Muscle of arm (tissue), 14 donors: ENCODE measurements at places on chromosomes 11 and 22. TPM values are rescaled to one million over a fixed set of nuclear protein-coding genes. Genes with fewer than 3 reads are reported as not detected.

CHADL gene
- polyA plus RNA-seq, result 3.9 TPM

NDUFV1 gene
- polyA plus RNA-seq, result 104 TPM

MMP8 gene
- 0.30 TPM for polyA plus RNA-seq

ADM gene
- 13.3 TPM for polyA plus RNA-seq

KRTAP5-2 gene
- not detected for polyA plus RNA-seq

ACR gene
- 0.32 TPM for polyA plus RNA-seq

UPK3A gene
- not detected for polyA plus RNA-seq

SAA2 gene
- polyA plus RNA-seq, result not detected

CCDC188 gene
- not detected for polyA plus RNA-seq

GRCh38 chr11:69013009-69013951 is at the start of gene MRGPRF:
Gene MRGPRF (minus strand): TSS chr11:69013246. CDS start chr11:69009901, 3,345 bp downstream.
- peak; percentile 95 for DNase-seq

DNA sequence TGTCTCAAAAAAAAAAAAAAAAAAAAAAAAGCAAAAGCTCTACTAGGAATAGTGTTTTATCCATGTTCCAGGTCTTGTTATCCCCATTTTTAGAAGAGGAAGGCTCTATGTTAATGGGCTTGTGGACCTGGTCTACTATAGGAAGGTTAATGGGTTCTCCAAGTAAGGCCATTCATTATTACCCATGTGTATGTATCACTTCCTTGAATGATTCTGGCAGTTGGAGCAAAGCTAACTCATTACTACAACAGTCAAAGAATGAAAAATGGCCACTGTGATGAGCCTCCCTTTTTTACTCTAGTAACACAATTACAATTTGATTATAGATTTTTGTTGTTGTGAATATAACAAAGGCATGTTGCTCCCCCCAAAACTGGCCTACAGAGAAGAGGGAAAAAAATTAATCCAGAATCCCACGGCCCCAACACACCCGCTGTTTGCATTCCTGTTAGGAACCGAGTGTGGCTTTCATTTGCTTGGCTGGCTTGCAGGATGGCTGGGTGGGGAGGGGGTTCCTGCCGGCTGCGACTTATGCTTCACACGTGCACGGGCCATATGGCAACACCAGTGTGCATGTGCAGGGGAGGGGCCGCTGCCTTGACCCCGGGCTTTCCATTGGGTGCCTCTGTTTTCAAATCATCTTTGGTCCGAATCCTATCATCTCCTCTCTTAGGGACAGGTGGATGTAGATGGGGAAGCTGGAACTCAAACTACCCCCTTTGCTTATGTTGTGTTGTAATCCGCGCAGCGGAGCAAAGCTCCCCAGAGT is 148.8 kb downstream of the HIPK3 start:
- DNase-seq, result no peak

- no peak for DNase-seq
These were observed 138.4 kb upstream of the BDNF start for GRCh38 chr11:27838674-27839073.

DNA sequence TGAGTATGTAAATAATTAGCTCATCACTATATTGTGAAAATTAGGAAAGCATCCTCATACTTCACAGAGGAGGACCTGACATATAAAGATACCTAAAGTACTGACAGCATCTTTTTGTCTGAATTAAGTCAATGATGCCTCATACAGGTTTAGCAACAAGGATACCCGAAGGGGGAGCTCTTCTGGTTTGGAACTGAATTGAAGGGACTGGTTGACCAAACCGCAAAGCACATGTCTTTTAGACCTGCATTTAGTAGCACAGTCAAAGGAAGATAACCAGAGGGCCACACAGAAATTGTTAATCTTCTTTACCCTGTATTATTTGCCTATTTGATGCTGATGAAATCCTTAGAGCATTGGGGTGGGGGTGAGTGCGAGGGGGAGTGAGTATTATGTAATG is 12.9 kb upstream of the WT1 start:
- DNase-seq, result no peak

DNA sequence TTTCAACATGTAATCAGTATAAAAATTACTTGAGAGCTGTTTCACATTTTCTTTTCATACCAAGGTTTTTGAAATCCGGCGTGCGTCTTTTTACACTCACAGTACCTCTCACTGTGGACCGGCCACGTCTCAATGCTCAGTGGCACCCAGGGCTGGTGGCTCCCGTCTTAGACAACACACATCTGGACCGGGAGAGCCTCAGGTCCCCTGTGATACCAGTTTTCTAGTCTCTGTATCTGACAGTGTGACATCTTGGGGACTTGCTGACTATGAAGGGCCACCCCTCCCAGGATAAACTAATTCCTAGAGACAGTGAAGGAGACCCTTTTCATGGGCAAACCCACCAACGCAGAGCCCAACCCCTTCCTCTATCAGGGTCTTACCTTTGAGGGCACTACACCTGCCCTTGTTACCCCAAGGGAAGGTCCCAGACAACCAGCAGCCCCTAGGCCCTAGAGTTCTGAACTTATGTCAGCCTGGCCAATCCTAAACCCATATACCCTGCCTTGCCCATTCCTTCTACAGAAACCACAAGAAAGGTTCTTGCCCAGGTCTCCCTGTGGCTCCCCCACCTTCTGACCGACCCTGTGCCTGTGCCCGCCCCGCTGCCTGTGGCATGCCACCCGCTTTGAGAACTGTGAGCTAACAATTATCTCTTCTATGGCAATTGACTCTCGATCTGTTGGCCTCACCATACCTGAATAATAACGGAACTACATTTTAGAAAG is 6.1 kb upstream of the ASCL2 start:
- no peak for DNase-seq

- DNase-seq, result no peak
These were observed 22.0 kb upstream of the GLYATL1 start for GRCh38 chr11:58917159-58917783.

DNA sequence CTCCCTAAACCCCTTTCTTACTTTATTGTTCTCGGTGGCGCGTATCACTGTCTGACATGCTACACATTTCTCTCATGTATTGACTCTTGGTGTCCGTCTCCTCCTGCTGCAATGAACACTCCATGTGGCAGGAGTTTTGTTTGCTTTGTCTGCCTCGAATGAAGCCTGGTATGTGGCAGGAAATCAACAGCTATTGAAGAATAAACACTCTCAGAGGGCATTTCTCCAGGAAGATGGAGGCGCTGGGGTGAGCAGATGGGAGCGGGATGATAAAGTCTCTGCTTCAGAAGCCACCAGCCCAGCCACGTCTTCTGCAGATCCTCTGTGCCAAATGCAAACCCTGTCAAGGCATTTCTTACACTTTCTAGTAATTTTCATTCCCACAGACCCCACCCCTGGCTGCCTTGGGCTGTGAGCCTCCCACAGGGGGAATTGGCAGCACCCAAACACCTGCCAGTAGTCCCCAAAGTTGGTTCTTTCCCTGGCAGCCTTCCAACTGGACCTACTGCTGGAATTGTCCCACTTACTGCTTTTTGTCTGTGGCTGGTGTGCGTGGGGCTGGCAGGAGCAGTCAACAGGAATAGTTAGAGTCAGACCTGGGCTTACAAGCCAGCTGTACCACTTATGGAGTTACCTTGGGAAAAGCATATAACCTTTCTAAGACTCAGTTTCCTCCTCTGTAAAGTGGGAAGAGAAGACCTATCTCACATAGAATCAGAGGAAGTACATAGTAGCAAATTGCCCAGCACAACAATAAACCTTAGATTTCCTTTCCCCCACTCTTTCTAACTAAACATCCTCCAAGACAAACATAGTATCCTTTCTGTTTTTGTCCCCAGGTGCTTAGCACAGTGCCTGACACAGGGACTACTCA is 13.3 kb upstream of the IL10RA start:
- DNase-seq, result no peak

DNA sequence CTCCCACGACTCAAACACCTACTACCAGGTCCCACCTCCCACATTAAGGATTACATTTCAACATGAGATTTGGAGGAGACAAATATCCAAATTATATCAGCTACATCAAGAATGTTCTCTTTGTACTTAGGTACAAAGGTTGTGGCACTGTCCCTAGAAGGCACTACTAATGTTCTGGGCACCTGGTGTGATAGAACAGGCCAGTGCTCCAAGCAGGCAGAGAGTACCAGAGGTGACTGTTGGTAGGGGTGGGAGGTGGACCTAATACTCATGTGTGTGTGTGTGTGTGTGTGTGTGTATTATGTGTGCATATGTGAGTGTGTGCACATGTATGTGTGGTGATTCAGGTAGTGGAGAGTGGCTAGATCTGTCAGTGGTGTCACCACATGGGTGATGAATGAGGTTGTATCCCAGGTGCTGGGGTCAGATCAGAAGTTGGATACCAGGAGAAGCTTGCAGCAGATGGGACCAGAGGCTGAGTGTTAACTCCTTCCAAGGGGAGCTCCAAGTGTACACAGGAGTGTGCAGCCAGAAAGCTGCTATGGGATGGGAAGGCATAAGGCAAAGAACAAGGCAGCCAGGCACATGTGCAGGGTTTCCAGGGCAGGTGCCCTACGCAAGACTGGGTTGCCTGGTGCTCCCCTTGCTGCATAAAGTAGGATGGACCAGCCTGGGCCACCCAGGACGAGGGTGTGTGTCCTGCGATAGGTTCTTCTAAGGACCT is 17.7 kb upstream of the NNMT start:
- no peak for DNase-seq

DNA sequence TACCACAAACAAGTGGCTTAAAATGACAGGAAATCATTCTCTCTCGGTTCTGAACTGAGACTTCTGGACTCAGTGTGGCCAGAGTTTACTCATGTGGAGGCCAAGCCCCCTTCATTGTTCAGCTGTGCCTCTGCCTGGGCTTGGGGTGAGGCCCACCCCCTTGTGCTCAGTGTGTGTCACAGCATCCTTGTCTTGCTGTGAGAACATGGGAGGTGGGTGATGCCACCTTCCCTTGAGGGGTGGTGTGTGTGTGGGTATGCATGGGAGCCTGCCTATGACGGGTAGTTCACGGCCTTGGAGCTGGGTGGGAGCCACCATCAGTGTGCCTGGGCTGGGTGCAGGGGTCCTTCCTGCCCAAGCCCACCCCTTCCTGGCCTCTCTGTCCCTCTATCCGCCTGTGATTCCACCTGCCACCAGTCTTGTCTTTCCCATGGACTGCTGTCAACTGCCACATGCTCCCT is 101.7 kb downstream of the MORC2 start:
- DNase-seq, result no peak

DNA sequence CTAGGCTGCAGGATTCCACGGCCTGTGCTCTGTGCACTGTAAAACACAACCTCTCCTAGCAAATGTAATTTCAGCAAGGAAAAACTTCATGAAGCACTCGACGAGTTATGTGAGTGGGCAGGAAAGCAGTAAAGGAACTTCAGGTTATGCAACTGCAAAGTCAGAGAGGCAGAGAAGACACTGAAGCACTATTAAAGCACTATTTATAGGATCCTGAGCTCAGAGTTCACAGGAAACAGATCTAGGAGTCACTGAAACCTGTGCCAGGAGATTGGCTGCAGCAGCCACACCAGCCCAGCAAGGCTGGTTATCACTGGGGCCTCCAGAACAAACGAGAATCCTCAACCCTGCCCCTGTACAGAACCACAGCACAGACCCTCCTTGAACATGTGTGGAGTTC is 2.5 kb downstream of the SMIM35 start:
- no peak for DNase-seq

- no peak for DNase-seq
These were observed 225.5 kb upstream of the POU2AF2 start for GRCh38 chr11:111019871-111020670.

- DNase-seq, result no peak
These were observed 136.9 kb downstream of the FAT3 start for GRCh38 chr11:92361551-92361950.

DNA sequence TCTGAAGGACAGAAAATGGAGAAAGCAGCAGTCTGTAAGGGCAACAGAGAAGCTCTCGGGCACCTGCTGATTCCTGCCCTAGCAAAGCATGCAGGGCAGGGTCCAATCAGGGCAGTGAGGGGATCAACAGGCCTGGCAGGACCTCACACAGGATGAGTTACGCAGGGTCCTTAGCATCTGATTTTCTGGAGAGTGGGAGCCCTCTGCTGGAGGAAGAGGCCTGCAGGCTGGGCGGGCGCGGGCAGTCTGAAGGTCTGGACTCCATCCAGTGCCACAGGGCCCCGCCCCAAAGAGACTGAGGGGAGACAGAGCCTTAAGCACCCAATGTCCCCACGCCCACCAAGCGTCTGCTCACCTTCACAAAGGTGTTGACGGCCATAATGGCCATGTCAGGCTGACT is 28.9 kb downstream of the AP1B1 start:
- DNase-seq, result peak; percentile 51

GRCh38 chr11:78110351-78110750 is 29.1 kb downstream of the ALG8 start:
- no peak for DNase-seq

- DNase-seq, result no peak
These were observed 866.8 kb downstream of the TBC1D22A start for GRCh38 chr22:47629273-47629711.

GRCh38 chr11:66371627-66372415 is at the start of gene SLC29A2:
Gene SLC29A2 (minus strand): TSS chr11:66371760. CDS start chr11:66371591, 169 bp downstream.
- no peak for DNase-seq

DNA sequence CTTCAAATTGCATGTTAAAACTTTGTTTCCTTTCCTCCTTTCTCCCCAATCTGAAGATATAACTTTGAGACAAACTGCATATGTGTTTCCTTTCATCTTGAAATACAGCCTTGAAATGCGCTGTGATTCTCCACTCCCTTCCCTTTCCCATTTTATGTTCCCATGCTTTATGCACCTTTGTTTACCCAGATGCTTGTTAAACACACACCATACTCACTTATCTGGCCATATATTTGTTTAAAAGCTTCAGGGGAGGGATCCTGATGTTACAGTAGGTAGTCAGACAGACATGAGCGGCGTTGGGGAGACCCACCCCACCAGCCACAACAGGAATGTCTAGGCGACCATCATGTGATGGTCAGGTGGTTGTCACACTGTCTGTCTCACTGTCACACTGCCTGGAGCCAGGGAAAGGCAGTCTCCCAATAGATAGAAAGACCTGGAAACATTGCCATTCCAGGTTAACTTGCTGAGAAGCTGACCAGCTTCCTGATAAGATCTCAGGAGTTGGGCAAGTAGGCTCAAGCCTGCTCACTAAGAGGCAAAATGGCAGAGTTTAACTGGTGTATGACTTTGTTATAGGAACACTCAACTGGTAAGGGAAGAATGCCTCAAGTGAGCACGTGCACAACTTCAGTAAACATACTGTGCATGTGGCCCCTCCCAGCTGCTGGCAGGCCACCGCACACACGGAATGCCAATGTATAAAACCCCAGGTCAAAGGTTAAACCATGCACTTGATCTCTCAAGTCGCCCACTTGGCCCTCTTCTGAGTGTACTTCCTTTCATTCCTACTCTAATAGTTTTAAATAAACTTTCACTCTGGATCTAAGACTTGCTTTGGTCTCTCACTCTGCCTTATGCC is 23.5 kb upstream of the MSANTD2 start:
- DNase-seq, result no peak

DNA sequence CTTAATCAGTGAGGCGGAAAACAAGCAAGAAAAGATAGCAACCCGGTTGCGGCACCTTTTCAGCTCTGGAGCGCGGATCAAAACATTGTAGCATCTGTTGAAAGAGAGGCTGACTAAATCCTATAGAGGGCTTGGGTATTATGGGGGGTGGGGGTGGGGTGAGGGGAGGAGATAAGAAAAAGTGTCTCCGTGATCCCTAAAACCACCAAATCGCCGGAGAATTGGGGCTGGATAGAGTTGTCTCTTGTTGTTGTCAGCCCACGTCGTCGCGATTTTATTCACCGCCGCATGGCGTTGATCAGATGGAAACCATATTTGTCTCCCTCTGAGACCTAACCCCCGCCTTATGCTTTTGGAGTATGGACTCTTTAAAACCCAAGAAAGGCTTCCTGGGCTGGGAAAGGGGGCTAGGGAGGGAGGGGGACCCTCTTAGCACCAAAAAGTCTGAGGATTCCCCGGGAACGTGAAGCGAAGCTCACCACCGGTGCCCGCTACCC is 13.0 kb downstream of the PAX6 start:
- DNase-seq, result no peak

GRCh38 chr11:12114193-12115033 is 4.0 kb downstream of the MICAL2 start:
- no peak for DNase-seq
